NK-92 treated with Interleukin-12 subunit alpha and Interleukin-12 subunit beta, amount 100 ng/mL, for 24 hours (cell line): ENCODE measurements at places on chromosomes 4 and X.
A peak's percentile ranks its signal among the peaks of the same experiment; 100 is the strongest.

GRCh38 chrX:123835661-123836371 lies 24.0 kb upstream of the XIAP start:
- peak; percentile 11 for DNase-seq

DNA sequence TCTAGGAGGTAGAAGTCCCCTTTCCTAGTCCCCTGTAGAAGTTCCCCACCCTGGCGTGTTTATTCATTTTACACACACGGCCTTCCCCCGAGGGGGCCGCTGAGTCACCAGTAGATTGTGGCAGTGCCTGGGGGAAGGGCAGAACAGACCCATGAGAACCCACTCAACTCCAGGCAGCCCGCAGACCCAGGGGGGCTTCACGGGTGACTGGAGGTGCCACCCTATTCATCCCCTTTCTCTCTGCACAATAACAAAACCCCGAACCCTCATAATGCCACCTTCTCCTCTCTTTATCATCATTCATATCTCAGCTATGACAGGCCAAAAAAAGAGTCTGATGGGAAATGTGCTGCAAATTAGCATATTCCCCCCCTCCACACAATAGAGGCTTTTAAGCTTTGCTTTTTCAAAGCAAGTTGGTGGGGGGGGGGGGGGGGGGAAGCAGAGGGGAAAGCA lies 20.4 kb upstream of the GPM6B start:
- DNase-seq: no peak

- no peak for DNase-seq
Measured at GRCh38 chr4:83546786-83547185, 10.9 kb downstream of the GPAT3 start.

DNA sequence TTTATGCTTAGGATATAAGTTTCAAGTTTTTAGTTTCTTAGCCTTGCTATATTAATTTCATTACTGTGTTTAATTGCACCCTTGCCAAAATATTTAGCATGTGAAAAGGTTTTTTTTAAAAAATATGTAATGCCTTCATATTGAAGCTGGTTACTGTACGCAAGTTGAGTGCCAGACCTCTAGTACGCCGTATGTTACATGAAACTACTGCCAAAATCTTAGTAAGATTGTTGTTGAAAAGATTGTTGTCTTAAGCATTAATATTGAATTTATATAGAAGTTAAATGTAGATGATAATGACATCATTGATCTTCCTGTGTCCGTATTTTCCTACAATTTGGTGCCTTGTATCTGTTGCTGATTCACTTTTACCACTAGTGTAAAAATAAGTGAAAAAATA lies 37.1 kb downstream of the FAM133A start:
- no peak for DNase-seq

GRCh38 chr4:185165605-185166063 lies 22.6 kb downstream of the SLC25A4 start:
- DNase-seq: no peak

DNA sequence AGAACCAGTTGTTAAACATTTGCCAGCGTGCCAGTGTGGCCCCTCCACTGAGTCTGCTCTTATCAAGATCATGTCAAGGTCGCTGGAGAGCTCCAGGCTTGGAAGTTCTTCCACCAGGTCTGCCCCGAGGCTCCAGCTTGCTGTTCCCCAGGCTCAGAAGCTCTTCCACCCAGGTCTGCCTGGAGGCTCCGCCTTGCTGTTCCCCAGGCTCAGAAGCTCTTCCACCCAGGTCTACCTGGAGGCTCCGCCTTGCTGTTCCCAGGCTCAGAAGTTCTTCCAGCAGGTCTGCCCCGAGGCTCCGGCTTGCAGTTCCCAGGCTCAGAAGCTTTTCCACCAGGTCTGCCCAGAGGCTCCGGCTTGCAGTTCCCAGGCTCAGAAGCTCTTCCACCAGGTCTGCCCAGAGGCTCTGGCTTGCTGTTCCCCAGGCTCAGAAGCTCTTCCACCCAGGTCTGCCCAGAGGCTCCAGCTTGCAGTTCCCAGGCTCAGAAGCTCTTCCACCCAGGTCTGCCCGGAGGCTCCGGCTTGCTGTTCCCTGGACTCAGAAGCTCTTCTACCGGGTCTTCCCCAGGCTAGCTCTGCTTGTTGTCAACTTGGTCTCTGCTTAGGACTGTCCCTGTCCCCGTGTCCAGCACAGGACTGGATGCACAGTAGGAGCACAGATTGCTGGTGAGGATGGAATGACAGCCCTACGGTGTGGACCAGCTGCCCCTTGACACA lies 54.4 kb downstream of the HMX1 start:
- no peak for DNase-seq

DNA sequence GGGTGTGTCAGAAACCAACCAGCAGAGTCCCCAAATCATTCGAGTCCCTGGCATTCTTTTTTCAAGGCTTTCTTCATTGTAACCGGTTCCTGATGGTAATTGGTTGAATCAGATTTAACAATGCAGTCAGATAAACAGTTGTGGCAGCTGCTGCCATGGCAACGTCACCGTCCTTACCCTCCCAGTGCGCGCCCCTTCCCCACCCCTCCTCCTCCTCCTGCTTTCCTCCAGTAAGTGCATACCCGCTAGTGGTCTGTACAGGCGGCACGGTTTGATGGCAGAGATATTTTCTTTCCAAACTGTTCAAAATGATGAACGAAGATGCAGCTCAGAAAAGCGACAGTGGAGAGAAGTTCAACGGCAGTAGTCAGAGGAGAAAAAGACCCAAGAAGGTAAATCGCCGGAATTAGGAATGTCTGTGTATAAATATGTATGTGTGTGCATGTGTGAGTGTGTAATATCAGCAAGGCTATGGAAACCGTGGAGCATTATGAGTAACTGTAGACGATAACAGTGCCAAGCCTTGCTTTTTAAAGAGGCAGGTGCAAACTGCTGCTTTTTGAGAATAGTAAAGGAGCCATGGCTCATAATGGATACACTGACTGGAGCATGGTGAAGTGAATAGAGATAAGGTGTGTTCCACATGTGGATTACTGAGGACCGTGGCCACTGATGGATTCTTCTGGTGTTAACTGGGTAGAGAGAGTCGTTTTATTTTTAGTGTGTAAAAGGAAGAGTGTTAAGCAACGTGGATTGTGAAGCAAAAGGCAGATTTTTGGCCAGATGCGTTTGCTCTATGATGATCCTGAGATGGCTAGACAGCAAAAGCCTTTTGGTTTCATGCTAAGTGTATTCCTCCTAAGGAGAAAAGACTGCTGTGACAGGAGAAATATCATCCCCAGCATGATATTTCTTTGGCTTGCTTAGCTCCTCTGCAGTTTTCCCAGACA lies at the start of gene ANK2:
Gene ANK2, plus strand, starts transcription at position 233 of the 950 bp plus-strand sequence. Its CDS starts 76 bp downstream, at position 309.
- no peak for DNase-seq

DNA sequence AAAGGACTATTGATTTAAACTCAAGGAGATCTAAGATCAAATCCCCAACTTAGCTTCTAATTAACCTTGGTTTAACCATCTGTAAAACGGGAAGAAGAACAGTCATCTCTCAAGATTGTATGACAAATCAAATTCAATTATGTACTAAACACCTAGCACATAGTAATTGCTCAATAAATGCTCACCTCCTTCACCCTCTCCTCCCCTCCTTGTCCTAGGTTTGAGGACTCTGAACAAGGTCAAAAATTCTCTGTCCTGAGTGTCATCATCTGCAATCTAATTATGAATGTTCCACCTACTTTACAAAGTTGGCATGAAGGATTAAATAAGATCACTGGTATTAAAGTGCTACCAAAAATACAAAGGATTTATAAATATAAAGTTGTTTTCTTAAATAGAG lies 320.1 kb upstream of the PPARGC1A start:
- DNase-seq: no peak

DNA sequence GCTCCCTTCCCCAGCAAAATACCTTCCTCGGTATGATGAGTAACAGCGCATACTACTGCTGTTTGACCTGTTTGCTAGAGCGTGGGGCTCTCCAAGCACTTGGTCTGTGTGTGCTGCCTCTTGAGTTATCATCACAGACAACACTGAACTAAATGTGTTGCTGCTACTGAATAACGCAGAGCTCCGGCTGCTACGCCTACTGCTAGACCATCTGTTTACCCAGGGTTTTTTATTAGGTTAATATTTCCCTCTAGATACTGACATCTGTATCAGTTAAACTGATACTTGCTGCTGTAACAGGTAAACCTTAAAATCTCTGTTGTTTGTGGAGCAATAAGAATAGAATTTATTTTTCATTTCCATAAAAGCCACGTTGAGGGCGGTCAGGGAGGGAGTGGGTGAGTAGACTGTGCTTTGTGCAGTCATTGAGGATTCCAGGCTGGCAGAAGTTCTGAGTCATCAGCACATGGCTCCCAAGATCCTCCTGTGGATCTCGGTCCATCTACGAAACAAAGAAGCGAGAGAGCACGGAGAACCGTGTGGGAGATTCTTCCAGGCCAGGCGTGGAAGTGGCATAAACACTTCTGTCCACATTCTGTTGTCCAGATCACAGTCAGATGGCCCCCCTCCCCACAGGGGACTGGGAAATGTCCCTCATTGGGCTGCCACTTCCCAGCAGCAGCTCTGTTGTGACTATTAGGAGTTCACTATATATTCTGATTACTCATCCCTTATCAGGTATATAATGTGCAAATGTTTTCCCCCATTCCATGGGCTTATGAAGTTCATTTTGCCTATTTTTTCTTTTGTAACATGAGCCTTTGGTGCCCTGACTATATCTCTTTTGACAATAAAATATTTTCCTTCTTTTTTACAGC lies 14.1 kb downstream of the GRK4 start:
- no peak for DNase-seq

DNA sequence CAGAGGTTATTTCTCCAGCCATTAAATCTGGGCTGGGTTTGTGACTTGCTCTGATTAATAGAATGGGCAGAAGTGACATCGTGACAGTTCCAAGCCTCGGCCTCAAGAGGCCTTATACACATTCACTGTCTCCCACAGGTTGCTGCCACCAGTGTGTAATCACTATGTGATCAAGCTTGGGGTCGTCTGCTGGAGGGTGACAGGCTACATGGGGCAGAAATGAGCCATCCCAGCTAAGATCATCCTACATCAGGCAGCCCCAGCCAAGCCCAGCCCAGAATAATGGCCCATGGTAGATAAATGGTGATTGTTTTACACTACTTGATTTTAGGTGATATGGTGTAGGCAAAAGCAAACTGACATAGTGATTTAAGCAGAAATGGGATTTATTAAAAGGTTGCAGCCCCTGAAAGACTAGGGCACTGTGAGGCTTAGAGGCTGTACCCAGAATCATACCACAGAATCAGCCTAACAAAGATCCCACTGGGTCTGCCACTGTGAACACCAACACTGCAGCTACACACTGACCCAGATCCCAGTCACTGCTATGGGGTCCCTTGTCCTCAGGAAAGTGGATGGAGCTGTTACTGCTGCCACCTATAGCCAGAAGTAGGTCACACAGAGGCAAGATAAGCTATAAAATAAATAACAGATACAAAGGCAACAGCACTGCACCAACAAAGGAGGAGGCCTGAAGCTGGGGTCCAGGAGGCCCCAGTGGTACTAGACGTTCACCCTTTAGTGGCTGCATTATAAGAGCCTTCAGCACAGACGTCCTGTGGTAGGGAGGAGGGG lies 159.6 kb upstream of the RBPJ start:
- DNase-seq: no peak

- DNase-seq: no peak
Measured at GRCh38 chr4:62531731-62532130, 1331.6 kb downstream of the ADGRL3 start.

GRCh38 chrX:37716602-37717001 lies 31.0 kb downstream of the XK start:
- DNase-seq: no peak

- DNase-seq: no peak
Measured at GRCh38 chrX:15269618-15270521, at the start of gene ASB9. Gene ASB9, minus strand, starts transcription at chrX:15270083. Its CDS starts 209 bp downstream, at chrX:15269874.

- DNase-seq: no peak
Measured at GRCh38 chr4:7978489-7978888, 38.8 kb upstream of the AFAP1 start.

DNA sequence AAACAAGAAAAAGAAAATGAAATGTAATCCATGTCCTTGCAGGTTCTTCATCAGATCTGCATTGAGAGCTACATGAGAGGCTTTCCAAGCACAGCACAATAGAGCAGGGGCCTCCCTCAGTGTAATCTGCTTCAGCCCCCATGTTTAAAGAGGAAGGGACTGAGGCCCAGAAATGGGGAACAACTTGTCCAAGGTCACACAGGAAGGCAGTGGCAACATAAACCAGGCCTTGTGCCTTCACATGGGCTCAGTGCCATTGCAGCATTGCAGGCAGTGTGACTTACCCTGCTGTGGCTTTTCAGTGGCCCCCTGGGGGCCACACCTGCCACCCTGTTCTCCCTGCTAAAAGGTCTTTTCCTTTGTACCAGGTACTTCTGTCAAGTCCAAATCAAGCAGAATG lies 20.9 kb upstream of the CD99L2 start:
- DNase-seq: no peak

DNA sequence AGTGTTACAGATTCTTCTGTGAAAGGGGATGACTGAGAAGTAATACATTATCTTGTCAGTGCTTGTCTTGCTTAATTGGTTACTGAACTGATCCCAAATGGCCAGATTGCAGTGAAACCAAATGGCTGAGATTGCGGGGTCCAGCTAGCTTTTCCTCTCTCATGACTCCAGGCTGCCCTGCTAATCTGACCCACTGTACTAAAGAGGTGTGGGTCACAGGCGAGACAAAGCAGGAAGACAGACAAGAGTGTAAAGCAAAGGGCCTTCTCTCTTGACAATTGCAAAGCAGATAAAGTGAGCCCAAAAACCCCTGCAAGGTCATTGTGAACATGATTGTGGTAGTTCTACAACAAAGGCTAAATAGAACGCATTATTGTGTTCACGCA lies 2.1 kb downstream of the TMEM150C start:
- no peak for DNase-seq

- DNase-seq: no peak
Measured at GRCh38 chr4:106454581-106454980, 86.0 kb upstream of the GIMD1 start.

- DNase-seq: no peak
Measured at GRCh38 chr4:27836523-27836922, 975.9 kb downstream of the STIM2 start.

DNA sequence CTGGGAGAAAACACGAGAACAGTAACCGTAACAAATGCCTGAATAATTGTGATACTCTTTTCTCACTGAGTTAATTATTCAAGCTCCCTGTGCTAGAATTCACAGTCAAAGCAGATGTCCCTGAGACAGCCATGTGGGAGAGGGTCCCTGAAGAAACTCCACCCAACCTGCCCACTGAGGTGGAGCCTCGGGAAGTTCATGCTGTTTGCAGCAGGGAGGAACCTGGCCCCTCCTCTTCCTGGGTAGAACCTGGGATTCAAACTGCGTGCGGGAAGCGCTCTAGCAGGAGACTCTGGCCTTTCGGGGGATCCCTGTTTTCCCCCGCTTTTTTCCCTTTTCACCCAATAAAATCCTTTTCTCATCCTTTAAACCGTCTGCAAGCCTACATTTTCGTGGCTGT lies 20.2 kb upstream of the RHOH start:
- no peak for DNase-seq

DNA sequence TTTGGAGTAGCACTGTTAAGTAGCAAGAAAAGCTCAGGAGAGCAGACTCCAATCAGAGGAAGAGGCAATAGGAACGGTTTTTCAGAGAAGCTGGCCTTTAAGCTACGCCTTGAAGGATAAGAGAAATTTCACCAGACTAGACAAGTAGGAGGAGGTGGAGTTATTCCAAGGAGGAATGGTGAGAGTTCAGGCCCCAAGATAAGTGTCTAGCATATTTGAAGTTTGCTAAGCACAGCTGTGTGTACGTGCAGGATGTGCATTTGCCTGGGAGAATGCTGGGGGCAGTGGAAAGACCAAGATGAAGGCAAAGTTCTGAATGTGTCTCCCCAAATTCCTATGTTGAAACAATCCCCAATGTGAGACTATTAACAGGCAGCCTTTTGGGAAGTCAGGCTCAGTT lies 91.6 kb downstream of the SOWAHB start:
- no peak for DNase-seq

- DNase-seq: no peak
Measured at GRCh38 chr4:55089916-55090315, 35.5 kb downstream of the KDR start.
